Osteocyte (in vitro differentiated cells): ENCODE measurements at places on chromosomes 5 and 9. TPM values are rescaled to one million over a fixed set of nuclear protein-coding genes. Genes with fewer than 3 reads are reported as not detected.

DNA sequence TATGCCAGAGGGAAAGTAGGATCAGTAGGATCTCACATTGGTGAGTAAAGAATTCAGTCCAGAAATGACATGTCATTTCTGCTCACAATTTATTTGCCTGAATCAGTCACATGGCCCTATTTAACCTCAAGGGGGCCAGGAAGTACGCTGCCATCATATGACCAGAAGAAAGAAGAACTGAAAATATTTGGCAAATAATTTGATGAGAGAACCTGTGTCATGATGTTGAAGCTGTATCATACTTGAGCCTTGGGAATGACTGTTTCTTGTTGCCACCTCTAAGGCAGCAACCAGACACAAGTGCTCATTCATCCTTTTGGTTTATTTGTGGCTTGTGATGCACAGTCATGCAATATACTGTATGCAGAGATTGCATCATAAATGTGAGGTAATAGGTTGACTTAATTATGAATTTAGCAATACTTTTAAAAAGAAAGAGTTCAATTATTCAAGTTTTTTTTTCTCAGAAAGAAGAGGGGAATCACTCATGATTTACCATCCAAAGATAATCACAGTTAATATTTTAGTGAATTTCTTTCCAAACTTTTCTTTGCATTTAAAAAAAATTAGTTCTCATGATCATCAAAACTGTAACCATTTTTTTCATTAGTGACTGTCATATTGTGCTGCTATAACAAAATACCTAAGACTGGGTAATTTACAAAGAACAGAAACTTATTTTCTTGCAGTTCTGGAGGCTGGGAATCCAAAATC, 8.2 kb upstream of the ZFYVE16 start:
- H3K4me1 ChIP-seq = no peaks in the 10 kb centered on the region
- no peak for DNase-seq
- no peak overlapping the region for H3K27ac ChIP-seq
- no peak overlapping the region for H3K4me3 ChIP-seq

DNA sequence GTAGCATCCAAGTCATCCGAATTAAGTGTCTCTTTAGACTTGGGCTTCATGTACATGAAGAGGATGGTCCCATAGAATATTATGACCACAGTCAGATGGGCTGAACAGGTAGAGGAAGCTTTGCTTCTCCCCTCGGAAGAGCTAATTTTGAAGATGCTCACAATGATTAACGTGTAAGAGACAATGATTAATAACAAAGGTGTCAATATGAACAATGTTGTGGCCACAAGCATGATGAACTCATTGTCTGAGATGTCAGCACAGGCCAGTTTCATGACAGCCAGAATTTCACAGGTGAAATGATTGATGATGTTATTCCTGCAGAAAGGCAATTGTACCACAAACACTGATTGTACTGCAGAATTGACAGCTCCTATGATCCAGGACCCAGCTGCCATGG, 626 bp downstream of the OR13C2 start:
- no peak overlapping the region for H3K4me3 ChIP-seq
- no peak for DNase-seq
- no peaks in the 10 kb centered on the region for H3K36me3 ChIP-seq
- no peak overlapping the region for H3K27ac ChIP-seq
- no peaks in the 10 kb centered on the region for H3K4me1 ChIP-seq

- H3K36me3 ChIP-seq = no peaks in the 10 kb centered on the region
- no peak overlapping the region for H3K4me3 ChIP-seq
- DNase-seq = peak; percentile 76
- peaks cover 5% of the 10 kb centered on the region for H3K4me1 ChIP-seq
- H3K27me3 ChIP-seq = peaks cover 6% of the 10 kb centered on the region
These were observed 40.2 kb downstream of the MRPL36 start for GRCh38 chr5:1759378-1759970.

GRCh38 chr9:68794898-68795297, 89.9 kb downstream of the PIP5K1B start:
- no peak overlapping the region for H3K4me3 ChIP-seq
- H3K36me3 ChIP-seq = no peaks in the 10 kb centered on the region
- peaks cover 20% of the 10 kb centered on the region for H3K27me3 ChIP-seq
- no peak for DNase-seq

GRCh38 chr5:77170-77501, 14.8 kb upstream of the PLEKHG4B start:
- no peaks in the 10 kb centered on the region for H3K36me3 ChIP-seq
- H3K27ac ChIP-seq = no peak overlapping the region
- H3K27me3 ChIP-seq = peaks cover 24% of the 10 kb centered on the region
- H3K4me3 ChIP-seq = no peak overlapping the region
- peaks cover 27% of the 10 kb centered on the region for H3K4me1 ChIP-seq

GRCh38 chr5:118761814-118762213, 226.5 kb downstream of the DTWD2 start:
- H3K27me3 ChIP-seq = peaks cover 11% of the 10 kb centered on the region
- no peaks in the 10 kb centered on the region for H3K36me3 ChIP-seq
- H3K4me3 ChIP-seq = no peak overlapping the region
- DNase-seq = no peak

The SEMA5A gene
- total RNA-seq = 181 and 189 TPM in 2 replicates
